Spleen (tissue), 13 donors: ENCODE measurements at places on chromosomes 2 and 18.
A peak's percentile ranks its signal among the peaks of the same experiment; 100 is the strongest.

DNA sequence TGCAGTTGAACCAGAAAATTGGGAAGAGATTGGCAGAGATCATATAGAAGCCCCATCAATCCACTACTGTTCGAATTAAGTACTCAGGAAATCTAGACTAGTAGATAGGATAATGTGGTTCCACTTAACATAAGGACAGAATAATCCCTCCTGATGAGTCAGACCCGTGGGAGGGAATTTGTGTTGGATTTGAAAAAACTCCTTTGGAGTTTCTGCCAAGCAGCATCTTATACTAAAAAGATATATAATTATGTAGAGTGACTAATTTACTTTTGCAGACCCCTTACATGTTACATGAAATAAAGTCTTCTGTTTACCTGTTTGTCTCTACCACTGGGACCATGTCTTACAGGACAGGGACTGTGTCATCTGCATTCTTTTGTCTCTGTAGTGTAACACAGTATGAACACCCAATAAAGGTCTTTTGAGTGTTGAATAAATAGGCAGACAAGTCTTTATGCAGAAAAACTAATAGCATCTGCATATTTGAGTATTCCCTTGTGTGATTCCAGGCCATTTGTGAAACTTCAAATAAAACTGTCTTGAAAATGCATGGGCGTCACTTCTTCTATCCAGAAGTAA lies 122.6 kb upstream of the DNAJC10 start:
- DNase-seq = no peak

DNA sequence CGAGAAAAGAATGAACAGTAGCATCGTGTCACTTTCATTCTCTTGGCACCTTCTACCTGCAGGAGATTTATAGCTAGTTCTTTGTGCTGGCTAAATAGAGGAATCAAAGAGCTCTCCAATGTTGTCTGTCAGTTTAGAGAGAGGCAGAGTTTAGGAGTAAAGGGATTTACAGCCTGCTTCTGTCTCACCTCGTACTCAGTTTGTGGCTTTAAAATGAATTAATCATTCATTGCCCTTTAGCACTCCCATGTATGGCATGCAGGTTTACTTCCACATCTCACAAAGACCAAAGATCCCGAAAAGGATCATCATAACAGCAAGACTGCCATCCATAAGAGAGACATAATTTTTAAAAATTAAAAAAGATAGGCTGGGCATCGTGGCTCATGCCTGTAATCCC lies 42.4 kb upstream of the ATL2 start:
- DNase-seq = no peak

GRCh38 chr2:130165293-130166016 lies 15.9 kb downstream of the SMPD4 start:
- DNase-seq = no peak

GRCh38 chr2:40192864-40193669 lies 258.8 kb downstream of the SLC8A1 start:
- no peak for DNase-seq

DNA sequence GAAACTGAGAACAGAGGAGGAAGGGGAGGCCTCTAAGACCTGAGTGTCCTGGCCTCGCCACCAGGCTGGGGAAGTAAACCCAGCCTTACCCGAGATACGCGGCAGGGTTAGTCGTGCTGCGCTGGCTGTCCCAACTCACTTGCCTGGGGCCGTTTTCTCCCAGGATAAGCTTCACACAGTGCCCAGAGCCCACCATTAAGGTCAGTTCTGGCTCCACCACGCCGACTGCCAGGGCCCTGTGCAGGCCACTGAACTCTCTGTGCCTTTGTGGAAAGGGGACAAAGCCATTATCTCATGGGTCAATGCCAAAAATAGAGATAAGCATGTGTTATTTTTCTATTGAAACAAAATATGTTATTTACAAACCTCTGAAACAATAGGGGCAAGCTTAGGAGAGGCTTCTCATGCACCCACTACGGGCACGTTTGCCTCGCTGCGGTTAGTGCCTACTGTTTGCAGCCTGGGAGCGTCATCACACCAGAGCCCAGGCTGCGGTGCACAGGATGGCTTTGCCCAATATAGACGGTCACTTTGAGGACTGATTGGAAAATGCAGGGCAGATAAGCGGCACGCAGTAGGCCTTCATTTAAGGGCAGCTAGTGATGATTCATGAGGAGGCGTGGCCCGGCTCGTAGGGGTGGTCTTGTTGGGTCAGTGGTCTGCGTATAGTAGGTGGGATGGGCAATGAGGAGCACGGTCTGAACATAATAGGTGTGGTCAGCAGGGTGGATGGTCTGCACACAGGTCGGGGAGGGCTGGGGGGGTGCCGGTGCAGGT lies 242.1 kb downstream of the GLI2 start:
- peak; percentile 67 for DNase-seq
